Activated CD4-positive, alpha-beta T cell treated with anti-CD3 and anti-CD28 coated beads, Interleukin-2, amount 50 U/mL, for 1 hour (primary cell): ENCODE measurements at places on chromosomes 3 and 15.

GRCh38 chr3:50430191-50430590 is 70.9 kb upstream of the TMEM115 start:
- DNase-seq, result no peak

DNA sequence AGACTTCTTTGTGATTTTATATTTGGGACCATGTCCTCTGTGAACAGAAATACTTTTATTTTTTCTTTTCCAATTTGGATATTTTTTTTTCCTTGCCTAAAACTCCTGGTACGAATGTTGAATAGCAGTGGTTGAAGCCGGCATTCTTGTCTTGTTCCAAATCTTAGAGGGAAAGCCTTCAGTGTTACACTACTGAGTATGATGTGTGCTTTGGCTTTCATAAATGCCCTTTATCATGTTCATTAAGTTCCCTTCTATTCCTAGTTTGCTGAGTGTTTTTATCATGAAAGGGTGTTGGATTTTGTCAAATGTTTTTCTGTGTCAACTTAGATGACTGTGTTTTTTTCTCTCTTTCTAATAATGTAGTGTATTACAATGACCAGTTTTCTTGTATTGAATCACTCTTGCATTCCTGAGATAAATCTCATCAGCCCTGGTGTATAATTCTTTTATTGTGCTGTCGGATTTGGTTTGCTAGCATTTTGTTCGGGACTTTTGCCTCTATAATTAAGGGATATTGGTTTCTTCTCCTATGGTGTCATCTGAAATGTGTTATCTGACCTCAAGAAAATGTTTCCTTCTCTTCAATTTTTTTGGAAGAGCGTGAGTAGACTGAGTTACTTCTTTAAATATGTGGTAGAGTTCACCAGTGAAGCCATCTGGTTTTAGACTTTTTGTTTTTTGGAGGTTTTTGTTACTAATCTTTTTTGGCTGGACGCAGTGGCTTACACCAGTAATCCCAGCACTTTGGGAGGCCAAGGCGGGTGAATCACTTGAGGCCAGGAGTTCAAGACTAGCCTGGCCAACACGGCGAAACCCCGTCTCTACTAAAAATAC is 33.3 kb downstream of the MAP1A start:
- no peak for DNase-seq

- no peak for DNase-seq
Measured at GRCh38 chr3:116930786-116931185, 221.2 kb downstream of the TUSC7 start.

DNA sequence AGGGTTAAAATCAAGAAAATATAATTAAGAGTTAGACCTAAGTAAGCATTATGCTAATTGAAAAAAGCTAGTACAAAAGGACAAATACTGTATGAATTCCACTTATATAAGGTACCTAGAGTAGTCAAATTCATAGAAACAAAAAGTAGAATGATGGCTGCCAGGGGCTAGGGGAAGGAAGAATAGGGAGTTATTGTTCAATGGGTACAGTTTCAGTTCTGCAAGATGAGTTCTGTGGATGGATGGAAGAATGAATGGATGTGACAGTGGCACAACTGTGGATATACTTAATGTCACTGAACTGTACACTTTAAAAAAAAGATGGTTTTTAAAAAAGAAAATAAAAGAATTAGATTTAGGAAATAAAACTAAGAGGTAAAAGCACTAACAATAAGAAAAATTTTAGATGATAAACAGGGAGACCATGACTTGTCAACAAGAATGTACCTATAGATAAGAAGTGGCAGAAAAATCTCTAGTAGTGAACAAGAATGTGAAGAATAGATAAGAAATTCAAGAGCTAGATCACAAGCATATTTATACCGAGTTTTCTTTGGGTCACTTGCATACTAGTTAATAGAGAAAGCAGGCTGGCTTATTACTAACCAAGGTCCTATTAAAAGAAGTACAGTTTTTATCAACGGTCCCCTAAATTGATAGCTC is 5.5 kb downstream of the IFT80 start:
- no peak for DNase-seq

- DNase-seq, result no peak
Measured at GRCh38 chr15:66284271-66284670, 9.1 kb upstream of the DIS3L start.

DNA sequence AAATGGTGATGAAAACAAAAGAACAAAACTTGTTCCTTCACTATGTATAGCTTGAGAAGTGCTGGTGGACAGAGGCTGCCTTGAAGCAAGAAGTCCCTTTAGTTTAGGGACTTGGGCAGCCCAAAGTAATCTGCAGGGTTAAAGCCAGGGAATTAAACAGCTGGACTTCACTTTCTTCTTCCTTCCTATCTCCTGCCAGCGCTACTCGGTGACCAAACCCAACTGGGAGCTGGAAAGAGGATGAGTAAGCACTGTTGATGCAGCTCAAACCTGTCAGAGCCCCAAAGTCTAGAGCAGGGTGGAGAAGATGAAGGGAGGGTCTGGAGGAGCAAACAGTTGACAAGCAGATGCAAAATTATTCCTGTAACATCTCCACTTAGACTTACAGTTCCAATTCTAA is 73.1 kb upstream of the FBN1 start:
- no peak for DNase-seq

GRCh38 chr3:157282261-157283191 is 122.6 kb upstream of the CCNL1 start:
- no peak for DNase-seq

DNA sequence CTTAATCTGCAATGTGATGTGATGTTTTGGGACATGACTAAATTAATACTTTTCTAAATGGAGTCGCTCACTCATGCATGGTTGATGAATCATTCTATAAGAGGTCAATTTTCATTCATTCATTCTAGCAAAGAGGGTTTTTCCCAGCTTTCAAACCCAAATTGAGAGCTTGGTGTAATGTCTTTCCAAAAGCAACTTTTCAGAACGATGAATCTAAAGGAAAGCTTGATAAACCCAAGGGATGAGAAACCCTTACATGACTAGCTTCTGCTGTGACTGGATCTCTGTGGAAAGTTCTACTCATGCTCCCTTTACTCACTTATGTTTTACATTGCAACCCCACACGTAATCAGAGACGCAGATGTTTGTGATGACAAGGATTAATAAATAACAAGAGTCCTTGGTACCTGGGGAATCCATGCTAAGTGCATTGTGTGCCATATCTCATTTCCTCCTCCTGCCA is 47.7 kb downstream of the PDZRN3 start:
- DNase-seq, result no peak

- DNase-seq, result no peak
Measured at GRCh38 chr3:122694966-122695365, 14.3 kb downstream of the PARP14 start.
